Adipocyte (in vitro differentiated cells): ENCODE measurements at places on chromosomes 2 and 18.
A peak's percentile ranks its signal among the peaks of the same experiment; 100 is the strongest.

DNA sequence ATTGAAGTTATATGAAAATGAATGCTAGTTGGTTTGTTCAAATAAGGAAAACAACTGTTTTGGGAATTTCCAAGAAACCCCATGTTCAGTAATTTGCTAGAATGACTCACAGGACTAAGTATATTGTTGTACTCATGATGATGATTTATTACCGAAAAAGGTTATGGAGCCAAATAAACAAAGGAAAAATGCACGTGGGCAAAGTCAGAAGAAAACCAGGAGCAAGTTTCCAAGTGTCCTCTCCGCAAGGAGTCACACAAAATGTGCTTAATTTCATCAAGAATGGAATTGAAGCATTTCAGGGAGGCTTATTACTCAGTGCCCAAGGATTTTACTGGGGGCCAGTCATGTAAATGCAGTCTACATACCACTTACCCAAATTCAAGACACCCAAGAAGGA, 1652.4 kb upstream of the TMEFF2 start:
- peak; percentile 58 for DNase-seq

- DNase-seq: no peak
Measured at GRCh38 chr2:231985823-231986261, 24.3 kb downstream of the DIS3L2 start.

GRCh38 chr2:239393388-239393940, 7.4 kb downstream of the HDAC4 start:
- DNase-seq: no peak

- DNase-seq: no peak
Measured at GRCh38 chr2:169525434-169525833, 15.9 kb downstream of the KLHL41 start.

DNA sequence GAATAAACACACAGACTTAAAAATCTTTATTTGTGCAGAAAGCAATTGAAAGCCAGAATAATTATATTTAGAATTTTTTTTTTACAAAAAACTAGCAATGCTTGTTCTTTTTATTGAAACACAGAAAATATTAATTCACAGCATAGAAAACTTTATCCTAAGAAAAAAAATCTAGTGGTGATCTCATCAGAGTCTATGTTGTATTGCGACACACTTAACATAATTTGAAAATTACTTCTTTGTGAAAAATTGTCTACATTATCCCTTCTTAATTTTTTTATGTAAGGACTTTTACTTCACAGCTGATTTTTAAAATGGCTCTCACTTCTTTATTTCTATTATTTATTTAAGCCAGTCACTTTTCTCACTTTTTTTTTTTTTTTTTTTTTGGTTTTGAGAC, 103.4 kb downstream of the LDLRAD4 start:
- peak; percentile 43 for DNase-seq

DNA sequence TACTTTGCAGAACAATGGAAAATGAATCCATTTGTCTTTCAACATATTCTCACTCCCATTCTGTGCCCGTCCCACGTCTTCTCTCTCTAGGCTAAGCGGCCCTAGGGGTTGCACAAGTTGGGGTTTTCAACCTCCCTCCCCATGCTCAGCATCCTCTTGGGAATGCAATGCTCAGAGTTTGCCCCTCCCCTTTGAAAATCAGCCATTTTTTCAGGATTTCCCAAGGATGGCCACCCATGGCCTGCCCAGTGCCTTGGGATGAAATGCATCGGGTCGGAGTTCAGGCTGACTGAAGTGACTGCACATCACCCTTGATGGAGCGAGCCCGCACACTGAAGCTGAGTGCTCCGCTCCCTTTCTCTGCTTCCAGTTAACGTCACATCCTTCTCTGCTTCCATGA, 87.9 kb downstream of the TNS1 start:
- no peak for DNase-seq

GRCh38 chr2:113755835-113756354, 547 bp downstream of the SLC35F5 start:
- peak; percentile 72 for DNase-seq

- peak; percentile 67 for DNase-seq
Measured at GRCh38 chr2:160278879-160279177, 78.8 kb upstream of the ITGB6 start.

DNA sequence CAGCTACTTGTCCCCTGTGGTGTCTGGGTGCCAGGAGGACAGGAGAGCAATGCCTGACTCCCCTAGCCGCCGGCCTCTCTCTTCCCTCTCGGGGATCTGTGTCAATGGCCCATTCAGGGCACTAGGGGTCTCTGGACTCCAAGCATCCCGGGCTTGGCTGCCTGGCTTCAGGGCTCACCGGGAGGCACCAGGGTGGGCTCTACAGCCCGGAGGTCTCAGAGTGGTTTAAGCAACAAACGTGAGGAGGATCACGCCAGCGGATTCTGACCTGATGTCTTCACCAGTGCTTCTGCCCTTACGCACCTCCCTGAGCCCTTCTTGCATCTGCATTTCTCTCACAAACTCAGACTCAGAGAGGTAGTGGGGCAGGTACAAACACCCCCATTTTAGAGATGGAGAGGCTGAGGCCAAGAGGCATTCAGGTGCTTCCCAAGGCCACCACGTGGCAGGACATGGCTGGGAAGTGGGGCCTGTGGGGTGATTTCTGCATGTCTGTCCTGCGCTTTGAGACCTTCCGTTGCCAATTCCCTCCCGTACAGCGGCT, 243.0 kb downstream of the CELF4 start:
- peak; percentile 80 for DNase-seq

DNA sequence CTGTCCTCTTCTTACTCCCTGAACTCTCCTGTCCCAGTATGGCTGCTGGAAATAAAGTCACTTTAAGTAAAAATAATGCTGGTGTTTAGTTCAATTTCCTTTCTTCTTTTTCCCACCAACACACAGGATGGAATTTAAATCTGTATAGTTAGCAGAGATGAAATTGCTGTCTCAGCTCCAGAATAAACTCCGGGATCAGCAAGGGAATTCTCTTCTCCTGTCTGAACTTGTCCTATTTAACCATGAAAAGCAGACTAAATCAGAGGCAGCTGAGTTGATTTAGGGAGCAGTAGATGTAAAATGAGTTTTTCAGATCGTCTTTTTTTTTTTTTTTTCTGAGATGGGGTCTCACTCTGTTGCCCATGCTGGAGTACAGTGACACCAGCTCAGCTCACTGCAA, 25.9 kb downstream of the TTLL4 start:
- no peak for DNase-seq

GRCh38 chr2:190486037-190486623, 48.4 kb downstream of the NEMP2 start:
- DNase-seq: no peak

DNA sequence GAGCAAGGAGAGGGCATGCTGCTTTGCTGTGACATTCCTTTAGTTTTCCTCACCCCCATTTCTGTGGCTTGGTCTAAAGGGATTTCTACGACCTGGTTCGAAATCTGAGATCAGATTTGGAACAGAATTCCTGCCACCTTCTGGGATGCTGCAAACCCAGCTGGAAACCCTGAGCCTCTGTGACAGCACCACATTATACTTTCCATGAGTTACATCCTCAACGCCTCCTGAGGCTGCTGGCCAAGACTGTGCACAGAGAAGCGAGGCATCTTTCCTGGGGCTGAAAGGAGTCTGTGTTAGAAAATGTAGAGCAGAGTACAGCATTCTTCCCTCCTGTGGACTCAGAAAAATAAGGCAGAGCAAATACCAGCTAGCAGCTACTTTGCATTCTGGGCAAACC, 138.1 kb upstream of the CHAC2 start:
- no peak for DNase-seq

DNA sequence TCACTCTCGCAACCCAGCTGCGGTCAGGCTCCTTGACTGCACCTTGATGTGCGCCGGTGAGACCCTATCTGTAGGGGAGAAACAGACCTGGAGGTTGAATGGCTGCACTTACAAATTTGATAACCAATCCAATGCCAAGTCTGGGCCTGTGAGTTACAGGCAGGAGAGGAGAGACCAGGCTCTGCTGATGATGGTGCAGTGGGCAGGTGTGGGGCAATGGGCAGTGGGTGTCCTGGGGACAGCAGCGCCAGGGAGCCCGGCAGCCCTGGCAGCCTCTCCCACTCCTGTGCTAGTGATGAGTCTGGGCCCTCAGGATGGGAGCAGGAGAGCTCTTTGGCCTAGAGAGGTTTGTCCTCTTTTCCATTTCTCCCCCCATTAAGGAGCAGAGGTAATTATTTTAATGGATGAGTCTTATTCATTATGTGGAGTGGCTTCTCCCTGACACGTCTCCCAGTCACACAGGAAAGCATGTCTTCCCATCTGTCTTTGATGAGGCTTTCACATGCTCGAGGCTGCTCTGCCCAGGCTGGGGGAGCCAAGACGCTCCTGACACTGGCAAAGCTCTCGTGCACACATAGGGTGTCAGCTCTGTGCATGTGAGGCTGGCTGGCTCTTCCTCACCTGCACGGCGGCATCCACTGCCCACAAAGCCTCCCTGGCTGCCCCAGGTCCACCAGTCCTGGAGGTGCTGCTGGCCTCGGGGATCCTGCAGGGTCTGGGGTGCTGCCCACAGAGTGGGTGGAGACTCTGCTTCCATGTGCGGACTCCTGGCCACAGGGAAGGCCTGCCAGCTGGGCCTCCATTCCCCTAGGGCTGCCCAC, 10.0 kb upstream of the ALLC start:
- DNase-seq: no peak

- no peak for DNase-seq
Measured at GRCh38 chr2:64966017-64966416, 23.2 kb upstream of the SLC1A4 start.

DNA sequence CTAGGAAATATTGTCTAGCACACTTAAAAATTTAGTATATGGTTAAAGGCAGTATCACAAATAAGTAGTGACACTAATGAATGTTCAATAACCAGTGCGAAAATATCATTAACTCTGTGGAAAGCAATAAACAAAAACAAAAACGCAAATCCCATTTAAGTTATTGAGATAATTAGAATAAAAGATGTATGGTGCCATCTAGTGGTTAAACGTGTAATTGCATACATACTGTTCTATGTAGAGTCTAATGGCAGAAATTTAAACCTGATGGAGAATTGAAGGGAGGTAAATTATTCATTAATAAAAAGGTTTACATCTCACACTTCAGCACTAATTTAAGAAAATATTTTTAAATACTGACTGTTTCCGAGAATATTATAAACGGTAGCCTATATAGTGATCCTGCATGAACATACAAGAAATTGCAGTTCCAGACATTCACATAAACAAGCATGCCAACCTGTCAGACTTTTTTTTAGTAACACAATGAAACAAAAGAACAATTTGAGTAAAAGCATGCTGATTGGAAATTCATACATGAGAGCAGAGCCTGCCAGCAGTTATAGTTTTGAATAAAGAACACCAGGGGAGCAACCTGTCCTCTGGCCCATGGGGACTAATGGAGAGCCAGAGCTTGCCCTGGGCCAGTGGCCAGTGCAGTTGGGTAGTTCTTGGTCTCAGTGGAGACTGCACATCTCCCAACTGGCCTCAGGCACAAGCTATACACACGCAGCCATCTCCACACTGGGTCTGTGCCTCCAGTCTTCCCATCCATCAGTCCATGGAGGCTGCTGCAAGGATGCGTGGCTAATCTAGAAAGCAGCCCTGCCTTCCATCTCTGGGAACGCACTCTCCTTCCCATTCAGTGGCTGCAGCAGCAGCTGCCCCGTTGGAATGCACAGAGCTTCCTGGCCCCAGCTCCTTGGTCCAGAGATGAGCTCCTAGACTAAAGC, 28.0 kb downstream of the GCG start:
- DNase-seq: peak; percentile 88

DNA sequence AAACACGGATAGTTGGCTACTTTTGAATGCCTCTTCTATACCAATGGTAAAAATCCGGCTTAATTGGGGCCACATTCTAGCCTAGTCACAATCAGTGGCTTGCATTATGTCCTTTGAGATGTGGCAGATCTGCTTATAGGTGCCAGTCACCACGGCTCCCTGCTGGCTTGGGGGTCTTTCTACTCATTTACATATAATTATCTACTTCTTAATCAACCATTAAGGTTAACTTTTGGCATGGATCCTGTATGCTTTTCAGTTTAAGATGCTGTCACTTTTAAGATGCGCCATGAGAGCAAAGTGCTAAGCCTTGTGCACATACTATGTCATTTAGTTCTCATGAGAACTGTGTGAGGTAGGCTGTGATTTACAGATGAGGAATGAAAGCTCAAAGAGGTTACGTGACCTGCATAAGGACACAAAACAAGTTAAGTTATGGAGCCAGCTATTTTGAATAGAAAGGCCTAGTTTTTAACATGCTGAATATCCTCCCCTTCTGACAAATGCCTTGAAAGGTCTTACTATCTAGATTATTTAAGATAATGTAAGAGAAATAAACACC, 4.1 kb downstream of the NEDD4L start:
- DNase-seq: no peak

GRCh38 chr2:159030674-159031380, 62.4 kb downstream of the TANC1 start:
- DNase-seq: peak; percentile 64

DNA sequence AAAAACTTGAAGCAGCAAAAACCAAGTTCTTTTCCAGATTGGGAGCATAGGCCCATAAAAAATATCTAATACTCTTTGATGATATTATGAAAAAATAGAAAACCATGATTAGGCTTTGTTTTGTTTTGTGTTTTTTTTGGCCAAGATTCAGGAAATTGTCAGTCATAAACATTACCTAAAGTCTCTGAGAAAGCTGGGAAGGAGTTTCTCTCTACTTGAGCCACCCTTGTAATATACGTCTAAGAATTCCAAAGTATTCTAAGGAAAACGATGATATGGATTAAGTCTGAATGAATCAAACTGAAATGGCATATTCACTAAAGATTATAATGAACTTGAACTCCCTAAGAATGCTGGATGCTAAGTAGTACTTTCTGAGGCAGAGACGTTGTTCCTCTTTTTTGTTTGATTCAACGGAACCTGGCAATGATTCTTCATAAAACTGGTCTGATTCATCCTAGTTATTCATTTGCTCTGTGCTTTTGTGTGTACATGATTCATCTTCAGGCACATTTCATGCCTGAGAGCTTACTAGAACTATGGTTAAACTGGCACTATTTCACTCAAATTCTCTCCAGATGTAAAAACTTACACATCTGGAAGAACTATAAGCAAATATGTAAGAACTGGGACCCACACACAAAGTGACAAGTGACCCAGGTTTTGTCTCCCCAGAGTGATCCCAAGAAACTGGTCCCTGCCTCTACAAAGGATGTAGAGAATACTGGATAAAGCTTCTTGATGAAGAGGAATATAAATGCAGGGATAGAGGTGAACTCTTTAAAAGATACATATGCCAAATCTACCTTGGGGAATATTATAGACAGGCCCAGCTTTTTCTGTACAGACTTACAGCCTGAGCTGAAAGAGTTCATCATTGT, 159.7 kb downstream of the DOCK10 start:
- DNase-seq: peak; percentile 88

GRCh38 chr18:45359275-45360009, 255.8 kb upstream of the SLC14A2 start:
- no peak for DNase-seq

- DNase-seq: no peak
Measured at GRCh38 chr18:37494406-37494805, 71.2 kb downstream of the CELF4 start.

GRCh38 chr2:160085662-160086061, 23.2 kb upstream of the PLA2R1 start:
- no peak for DNase-seq

GRCh38 chr2:105072039-105072438, 34.2 kb downstream of the MRPS9 start:
- no peak for DNase-seq

GRCh38 chr2:96690306-96691021, 47.9 kb downstream of the FER1L5 start:
- DNase-seq: no peak

- DNase-seq: no peak
Measured at GRCh38 chr2:54589340-54590215, 133.5 kb downstream of the SPTBN1 start.

- DNase-seq: peak; percentile 41
Measured at GRCh38 chr2:28649481-28650265, 102.0 kb upstream of the PPP1CB start.

- no peak for DNase-seq
Measured at GRCh38 chr18:50644807-50645206, 84.9 kb downstream of the MAPK4 start.
